Activated CD4-positive, alpha-beta T cell treated with anti-CD3 and anti-CD28 coated beads, Interleukin-10, Interleukin-2, amounts not matched to agents 100 ng/mL and 50 ng/mL, durations not matched to agents 16 hours and 8 hours (primary cell): ENCODE measurements at places on chromosomes 1 and 21.

DNA sequence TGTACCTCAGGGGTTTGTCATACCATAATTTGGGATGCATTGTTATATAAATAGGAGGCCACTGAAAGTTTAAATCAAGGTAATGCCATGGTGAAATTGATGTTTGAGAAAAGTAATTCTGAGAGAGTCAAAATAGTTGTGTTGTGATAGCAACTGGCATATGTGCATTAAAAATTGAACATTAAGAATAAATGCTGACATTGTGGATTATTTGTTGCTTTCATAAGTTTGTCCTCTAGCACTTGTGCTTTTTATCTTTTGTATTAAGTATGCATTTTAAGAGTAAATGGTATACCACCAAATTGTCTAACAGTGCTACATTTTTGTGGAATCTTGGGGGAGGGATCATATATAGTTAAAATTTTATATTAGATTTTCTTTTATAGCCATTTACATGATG is 275.9 kb upstream of the CACYBP start:
- no peak for DNase-seq

DNA sequence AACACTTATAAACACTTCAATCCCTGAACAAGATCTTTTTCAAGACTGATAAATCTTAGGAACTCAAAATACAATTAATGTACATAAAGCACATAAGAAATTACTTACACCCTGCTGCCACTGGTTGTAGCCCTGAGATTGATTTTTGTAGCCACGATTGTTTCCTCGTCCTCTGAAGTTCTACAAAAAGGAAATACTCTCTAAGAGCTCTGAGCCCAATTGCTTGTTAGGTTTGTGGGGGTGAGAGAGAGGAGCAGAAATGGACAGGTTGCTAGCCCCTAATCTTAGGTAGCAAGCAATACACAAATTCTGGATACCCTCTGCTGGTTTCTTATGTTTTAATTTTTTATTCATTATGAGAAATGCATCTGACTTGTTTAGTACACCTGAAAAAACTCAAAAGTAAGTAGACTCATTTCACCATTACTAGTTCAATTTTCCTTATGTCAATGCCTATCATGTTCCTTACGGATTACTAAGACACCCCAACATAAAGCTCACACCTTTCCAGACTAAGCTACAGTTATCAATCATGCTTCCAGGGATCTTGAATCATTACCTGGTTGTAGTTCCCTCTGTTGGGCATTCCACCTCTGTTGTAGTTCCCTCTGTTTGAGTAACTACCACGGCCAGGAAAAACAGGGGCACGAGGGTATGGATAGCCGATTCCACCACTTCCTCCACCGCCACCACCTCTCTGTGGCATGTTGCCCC is 9.3 kb downstream of the HNRNPU start:
- DNase-seq, result no peak

- no peak for DNase-seq
Observed at GRCh38 chr21:29818383-29818921, 121.3 kb downstream of the GRIK1 start.

DNA sequence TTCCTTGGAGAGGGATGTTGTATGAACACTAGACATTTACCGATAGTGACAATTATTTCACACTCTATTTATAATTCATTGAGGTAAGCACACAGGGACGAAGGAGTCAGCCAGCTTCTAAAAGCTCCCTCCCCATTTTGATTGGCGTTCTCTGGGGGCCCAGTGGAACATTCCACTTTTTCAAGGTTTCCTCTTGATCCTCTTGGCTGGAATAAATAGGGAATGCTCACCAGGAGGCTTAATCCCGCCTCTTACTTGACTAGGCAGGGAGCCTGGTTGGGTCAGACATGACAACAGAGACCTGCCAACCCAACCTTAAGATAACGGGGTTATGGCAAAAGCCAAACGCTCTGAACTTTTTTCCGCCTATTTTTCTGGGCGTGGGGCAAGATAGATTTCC is 974 bp downstream of the ACTN2 start:
- DNase-seq, result no peak

- no peak for DNase-seq
Observed at GRCh38 chr1:119688810-119689209, 22.9 kb upstream of the PHGDH start.

- no peak for DNase-seq
Observed at GRCh38 chr1:241639623-241640148, 483 bp downstream of the CHML start.

DNA sequence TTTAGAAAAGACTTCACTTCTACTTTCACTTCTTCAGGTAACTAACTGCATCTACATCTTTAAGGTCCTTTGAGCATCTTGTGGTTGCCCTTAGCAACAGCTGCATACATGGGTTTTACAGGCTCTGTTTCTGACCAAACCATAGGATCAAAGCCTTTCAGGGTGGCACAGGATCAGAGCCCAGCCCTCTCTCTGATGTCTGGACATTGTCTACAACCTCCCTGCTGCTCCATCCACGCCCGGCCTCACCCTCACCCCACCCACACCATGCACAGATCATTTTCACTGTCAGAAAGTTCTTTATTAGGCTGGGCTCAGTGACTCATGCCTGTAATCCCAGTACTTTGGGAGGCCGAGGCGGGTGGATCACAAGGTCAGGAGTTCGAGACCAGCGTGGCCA is 5.2 kb downstream of the NCF2 start:
- DNase-seq, result no peak

- no peak for DNase-seq
Observed at GRCh38 chr1:59138402-59138801, 158.5 kb upstream of the FGGY start.

GRCh38 chr1:25451908-25452307 is 21.2 kb downstream of the MACO1 start:
- no peak for DNase-seq

DNA sequence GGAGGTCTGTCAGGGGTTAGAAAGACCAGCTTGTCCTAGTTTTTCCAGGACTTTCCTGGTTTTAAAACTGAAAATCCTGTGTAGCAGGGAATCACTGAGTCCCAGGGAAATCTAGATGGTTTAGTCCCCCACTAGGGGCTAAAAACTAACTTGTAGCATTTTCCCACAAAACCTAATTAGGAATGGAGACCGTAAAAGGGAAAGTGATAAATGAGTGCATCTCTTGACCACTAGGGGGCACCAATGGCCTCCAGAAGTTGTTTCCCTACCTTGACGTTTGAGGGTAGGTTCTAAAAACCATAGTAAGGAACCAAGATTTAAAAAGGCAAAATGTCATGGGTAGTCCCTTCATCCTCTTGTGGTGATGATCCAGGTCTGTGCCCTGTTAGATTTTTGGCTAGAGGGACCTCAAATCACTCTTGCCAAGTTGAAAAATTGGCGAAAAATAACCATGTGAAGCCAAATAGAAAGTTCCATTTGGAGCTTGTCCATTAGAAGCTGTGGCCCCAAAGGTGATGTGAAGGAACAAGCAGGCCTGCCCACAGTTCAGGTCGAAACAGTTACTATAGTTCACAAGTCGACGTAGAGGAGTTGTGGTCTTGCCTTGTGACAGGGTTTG is 24.5 kb downstream of the CLIC6 start:
- DNase-seq, result peak; percentile 67

DNA sequence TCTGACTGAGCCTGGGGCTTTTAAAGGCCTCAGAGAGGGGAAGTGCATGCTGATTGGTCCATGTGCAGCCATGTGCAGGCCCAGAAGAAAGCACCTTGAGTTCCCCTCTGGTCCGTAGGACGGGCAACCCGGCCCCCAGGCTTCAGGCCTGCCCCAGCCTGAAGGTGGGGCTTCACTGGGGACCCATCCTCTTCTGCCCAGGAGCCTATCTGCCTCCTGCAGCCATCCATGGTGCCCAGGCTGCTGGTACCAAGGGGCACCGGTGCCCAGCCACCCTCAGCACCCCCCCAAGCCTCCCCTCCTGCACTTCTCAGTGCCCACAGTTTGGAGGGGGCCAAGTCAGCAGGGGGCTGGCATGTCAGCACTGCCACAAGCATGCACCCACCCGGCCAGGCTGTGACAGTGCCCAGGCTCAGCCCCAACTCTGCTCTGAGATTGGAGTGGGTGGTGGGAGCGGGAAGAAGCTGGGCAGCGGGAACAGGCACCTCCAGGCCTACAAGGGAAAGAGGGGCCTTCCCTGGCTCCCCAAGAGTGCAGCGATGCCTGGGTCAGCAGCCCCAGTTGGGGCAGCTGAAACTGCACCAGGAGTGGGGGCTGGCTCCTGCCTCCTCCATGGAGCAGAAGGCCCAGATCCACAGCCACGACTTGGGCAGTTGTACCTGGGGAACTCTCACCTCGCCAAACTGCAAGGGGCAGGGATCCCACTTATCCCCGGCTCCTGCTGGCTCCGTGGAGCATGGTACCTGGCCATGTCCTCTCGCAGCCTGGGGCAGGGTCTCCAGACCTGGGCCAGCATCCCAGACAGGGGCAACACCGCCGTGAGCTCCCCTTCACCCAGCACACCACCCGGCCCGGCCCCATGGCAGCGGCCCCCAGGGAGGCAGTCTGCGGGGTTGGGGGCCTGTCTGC is 11.7 kb downstream of the COL6A2 start:
- no peak for DNase-seq

DNA sequence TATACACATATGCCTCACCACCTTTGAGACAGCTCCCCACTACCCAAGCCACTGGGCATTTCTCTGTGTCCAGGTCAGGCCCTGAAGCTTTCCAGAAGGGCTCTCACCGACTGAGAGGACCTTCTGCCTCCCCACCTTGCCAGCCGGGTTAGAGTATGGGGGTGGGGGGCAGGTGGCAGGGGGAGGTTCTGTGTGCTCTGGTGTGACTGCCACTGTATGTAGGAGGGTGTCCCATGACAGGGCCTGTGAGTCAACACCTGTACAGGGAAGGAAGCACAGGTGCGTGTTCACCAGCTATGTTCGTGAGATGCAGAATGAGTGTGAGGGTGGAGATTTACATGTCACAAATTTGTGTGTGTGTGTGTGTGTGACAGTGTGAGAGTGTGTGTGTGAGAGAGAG is 7.0 kb downstream of the AHDC1 start:
- DNase-seq, result no peak

GRCh38 chr1:100506217-100506616 is 31.7 kb upstream of the GPR88 start:
- DNase-seq, result no peak

GRCh38 chr1:192489047-192489446 is 86.5 kb upstream of the RGS1 start:
- DNase-seq, result no peak

DNA sequence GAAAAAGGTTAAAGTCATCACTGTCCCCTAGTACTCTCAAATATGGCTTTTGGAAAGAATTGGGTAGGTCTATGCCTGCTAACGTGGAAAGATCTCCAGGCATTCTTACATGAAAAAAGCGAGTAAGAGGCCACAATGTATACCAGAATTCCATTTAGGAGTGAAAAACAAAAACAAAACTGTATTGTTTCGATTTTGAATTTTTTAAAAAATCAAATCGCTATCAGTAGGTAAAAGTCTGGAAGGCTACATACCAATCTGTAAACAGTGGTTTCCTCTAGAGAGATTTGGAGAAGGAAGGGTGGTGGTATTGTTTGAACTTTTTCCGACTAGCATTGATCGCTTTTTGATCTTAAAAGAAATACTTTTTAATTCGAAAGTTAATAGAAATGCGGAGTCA is 55.9 kb downstream of the RRAGC start:
- DNase-seq, result no peak

- no peak for DNase-seq
Observed at GRCh38 chr1:215888159-215888558, 321.1 kb downstream of the KCTD3 start.

GRCh38 chr1:232382671-232383070 is 247.3 kb downstream of the SIPA1L2 start:
- no peak for DNase-seq

DNA sequence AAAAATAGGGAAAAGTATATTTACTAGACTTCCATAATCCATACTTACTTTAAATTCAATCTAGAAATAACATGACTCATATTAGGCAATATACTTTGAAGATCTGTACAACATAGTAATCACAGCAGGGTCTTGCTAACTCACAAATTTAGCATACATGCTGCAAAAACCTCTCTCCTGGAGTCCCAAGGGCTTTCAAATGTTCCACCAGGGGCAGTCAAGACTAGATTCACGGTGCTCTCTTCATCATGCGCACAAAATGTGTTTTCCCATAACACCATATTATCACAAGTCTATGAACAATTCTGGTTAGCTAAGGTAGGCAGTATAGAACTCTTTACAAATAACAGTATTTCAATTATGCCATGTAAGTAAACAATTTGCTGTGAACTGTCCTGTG is 45.8 kb downstream of the SSX2IP start:
- no peak for DNase-seq

- no peak for DNase-seq
Observed at GRCh38 chr1:74426208-74426937, 86.0 kb downstream of the LRRC53 start.
